ENCODE measurements at places on chromosomes 4 and X.

DNA sequence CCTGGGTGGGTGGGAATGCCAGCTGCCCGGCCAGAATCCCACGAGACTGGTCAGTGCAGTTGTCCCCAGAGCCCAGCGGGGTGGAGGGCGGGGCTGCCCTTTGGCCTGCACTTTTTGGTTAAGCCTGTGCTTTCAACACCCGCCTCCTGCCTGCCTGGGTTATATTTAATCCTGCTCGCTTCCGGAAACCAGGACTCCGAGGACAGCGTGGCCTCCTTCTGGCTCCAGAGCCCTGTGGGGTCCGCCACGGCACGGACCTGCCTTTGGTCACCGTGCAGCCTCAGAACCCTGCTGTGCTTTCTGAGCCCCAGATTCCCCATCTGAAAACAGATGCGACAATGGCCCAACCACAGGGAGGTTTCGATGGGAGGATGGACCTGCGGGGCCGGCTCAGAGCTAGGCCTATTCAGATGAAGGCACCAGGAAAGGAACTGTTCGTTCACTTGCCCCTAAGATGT is 29.4 kb upstream of the KIAA0232 start:
- DNase-seq = no peak

DNA sequence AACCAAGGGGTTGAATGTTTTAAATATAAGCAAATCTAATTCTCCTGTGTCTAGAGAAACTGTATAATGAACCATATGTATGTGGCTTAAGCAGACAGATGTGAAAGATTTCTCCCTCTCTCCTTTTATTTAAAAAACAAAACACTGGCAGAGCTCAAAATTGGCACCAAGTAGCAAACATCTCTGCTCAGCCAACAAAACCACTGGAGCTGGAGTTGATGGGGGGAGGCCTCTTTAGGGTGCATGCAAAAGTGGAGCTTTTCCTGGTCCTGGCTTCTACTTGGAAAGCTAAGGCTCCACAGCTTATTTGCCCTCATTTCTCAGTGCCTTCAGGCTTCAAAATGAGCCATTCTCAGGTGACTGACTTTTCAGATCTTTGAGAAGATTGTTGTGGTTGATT is 95.6 kb downstream of the REPS2 start:
- no peak for DNase-seq

- DNase-seq = no peak
Observed at GRCh38 chrX:79154596-79155359, 10.3 kb downstream of the GPR174 start.

DNA sequence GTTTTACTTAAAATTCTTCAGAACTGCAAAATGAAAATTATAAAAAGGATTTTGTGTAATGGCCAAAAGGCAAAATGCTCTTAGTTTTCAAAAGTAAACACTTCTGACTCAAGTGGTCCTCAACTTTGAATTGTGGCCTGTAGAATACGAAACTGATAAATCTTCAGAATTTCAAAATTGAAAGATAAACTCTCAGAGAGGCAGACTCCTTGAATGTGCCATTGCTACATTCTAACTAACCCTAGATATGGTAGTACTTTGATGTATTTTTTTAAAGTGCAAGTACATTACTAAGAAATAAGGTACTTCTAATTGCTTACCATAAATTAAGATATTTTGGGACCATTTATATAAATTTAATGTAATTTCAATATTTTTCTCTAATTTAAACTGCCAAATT is 44.4 kb downstream of the TNIP3 start:
- DNase-seq = no peak

- DNase-seq = no peak
Observed at GRCh38 chr4:185082561-185082960, 60.5 kb upstream of the SLC25A4 start.

DNA sequence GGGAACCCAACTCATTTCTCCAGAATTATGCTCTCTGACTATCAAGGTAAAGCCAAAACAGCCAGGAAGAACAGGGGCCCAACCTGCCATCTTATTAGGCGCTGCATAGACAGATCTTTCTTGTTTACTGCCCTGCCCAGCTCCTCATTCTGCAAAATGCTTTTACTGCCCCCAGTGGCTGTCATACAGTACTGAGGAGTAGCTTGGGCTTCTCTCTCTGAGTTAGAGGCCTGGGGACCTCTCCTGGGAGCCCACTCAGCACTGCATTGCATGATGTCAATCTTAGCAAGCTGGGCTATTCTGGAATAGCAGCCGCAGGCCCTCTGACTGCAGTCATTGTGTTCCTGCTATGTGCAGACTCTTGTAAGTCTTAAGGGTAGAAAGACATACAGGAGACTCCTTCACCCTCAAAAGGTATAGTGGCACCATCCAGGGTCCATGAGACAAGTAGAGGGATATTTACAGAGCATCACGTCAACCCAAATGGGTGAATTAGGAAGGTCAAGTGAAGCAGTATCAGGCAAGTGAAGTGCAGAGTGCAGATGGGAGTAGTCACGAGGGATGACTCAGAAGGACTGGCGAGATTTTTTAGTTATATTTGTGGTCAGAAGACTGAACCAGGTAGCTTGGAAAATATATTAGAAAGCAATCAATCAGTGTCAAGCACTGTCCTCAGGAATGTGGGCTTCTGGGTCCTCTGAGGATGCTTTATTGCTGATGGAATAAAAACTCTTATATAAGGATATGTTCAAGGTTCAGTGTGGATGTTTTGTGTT is 294.1 kb upstream of the SFRP2 start:
- DNase-seq = no peak

GRCh38 chrX:71637848-71638247 is 19.5 kb upstream of the CXCR3 start:
- no peak for DNase-seq

DNA sequence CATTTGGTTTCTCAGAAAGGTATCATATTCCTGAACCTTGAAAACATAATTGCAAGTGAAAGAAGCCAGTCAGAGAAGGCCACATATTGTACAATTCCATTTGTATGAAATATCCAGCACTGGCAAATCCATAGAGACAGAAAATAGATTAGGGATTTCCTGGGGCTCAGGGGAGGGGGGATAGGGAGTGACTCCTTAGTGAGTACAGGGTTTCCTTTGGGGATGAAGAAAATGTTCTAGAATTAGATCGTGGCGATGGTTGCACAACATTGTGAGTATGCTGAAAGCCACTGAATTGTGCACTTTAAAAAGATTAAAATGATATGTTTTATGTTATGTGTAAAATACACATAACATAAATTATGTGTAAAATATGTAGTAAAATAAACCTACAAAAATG is 10.3 kb downstream of the XPNPEP2 start:
- DNase-seq = no peak

DNA sequence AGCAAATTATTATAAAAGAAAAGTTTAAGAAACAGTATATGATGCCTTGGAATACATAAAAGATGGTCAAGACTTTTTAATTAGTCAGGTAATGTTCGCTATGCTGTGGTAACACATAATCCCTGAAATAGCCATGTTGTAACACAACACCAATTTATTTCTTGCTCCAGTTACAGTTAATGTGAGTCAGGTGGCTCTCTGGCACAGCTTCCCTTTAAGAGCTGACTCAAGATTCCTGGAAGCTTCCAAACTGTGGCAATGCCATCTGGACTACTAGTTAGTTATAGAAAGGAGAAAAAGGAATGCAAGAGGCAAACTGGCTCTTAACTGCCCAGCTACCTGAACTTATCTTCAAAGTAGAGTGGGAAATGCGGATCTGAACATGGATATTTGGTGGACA is 210.5 kb downstream of the CHM start:
- no peak for DNase-seq
